Stimulated activated CD4-positive, alpha-beta T cell treated with anti-CD3 and anti-CD28 coated beads, TNF-alpha, amount 100 ng/mL, for 4 hours (primary cell): ENCODE measurements at places on chromosomes 13 and 19.

GRCh38 chr13:79815041-79815440 is 334.1 kb downstream of the NDFIP2 start:
- no peak for DNase-seq

- DNase-seq = no peak
These were observed 231.0 kb upstream of the IRS2 start for GRCh38 chr13:110017379-110017778.

- no peak for DNase-seq
These were observed 12.1 kb downstream of the ZBTB7A start for GRCh38 chr19:4054441-4055208.

GRCh38 chr19:8655340-8655709 is 24.9 kb downstream of the NFILZ start:
- no peak for DNase-seq
